ENCODE measurements at places on chromosomes 1 and 21. TPM values are rescaled to one million over a fixed set of nuclear protein-coding genes. Genes with fewer than 3 reads are reported as not detected.

HSD3B2 gene
- not detected for total RNA-seq

ALX3 gene
- not detected for total RNA-seq

BARHL2 gene
- total RNA-seq, result not detected

RGSL1 gene
- total RNA-seq, result 0.15 TPM
